ENCODE measurements at places on chromosomes 1 and 21.

DNA sequence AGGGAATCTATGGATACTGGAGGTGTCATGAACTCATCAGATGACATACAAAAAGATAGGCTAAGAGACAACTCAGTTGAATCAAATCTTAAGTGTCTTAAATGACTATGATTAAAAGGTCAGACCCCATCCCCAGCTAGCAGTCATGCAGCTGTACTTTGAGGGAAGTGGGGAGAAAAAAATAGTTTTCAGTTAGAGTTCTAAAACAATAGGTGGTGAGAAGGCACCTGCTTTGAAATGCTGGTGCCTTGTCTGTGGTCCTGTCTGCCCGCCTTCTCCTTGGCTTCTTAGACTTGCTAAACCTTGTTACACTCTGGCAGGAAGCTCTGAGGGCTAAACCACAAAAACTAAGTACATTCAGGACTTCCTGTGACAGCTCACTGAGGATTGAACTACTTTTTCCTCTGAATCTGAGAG is 15.3 kb downstream of the CD2 start:
- DNase-seq: no peak

GRCh38 chr21:18832950-18833349 is 429.4 kb upstream of the TMPRSS15 start:
- DNase-seq: no peak

- no peak for DNase-seq
Measured at GRCh38 chr1:88168126-88168525, 515.9 kb upstream of the PKN2 start.

- DNase-seq: no peak
Measured at GRCh38 chr1:204996981-204997380, 46.0 kb upstream of the CNTN2 start.

DNA sequence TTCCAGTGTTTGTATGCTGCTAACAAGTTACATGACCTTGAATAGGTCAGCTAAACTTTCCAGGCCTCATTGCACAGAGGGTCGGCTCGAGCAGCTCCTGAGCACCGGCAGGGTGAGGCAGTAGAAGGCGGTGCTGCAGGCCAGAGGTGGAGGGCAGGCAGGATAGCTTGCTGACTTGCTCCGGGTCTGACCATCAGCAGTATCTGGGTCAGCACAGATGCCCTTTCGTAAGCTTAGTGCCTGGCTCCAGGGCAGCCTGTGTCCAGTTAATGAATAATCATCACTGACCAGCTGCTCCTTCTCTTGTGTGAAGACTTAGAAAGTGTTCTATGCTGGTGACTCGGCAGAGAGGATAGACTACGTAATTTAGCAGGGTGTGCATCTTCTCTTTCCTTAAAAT is 6.9 kb downstream of the MAPKAPK2 start:
- DNase-seq: no peak

DNA sequence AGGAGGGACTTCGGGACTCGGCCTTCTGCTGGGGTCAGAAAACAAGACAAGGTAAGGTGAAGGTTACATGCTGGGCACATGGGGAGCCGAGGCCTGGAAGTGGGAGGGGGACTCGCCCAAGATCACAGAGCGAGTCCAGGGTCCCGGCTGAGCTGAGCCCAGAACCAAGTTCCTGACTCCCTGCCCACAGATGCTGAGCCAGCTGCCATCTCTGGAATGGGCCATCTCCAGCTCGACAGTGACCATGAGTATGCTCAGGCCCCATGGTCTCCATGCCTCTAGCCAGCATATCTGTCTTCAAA is 26.7 kb upstream of the EDN2 start:
- DNase-seq: no peak
